HS-5 (cell line): ENCODE measurements at places on chromosomes 3 and 15.

GRCh38 chr3:189685860-189686259 lies 54.7 kb downstream of the TP63 start:
- peak; percentile 56 for DNase-seq

GRCh38 chr3:80978216-80978969 lies 783.1 kb downstream of the GBE1 start:
- no peak for DNase-seq

- no peak for DNase-seq
Measured at GRCh38 chr15:25065876-25066275, 111.1 kb downstream of the SNRPN start.

DNA sequence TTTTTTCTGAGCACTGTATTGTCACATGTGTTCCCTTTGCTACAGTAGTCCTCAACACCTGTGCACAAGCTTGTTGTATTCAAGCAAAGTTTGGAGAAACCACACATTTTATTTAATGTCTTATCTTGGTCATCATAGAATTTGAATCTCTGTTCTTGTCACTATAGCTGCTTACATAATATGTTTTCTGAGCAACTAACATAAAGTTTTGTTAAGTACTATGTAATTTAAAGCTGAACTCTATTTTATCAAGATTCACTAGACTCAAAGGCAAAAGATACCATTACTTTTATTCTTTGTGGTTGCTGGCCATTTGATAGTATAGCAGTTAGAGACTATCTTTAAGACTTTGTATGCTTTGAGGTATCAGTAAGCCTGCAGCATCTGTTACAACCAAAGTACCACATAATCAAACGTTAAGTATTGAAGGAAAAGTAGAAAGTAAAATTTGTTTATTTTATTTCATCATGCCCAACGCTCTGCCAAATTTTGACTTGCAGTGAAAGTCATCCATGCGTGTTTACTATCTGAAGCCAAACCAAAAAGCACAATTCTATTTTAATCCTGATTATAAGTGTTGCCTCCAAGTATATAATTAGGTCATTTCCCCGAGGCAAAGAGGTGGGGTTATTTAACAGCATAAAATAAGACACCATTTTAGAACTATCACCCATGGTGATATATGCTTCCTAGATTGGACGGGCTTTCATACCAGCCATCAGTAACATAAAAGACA lies 10.3 kb upstream of the ABHD10 start:
- DNase-seq: no peak

DNA sequence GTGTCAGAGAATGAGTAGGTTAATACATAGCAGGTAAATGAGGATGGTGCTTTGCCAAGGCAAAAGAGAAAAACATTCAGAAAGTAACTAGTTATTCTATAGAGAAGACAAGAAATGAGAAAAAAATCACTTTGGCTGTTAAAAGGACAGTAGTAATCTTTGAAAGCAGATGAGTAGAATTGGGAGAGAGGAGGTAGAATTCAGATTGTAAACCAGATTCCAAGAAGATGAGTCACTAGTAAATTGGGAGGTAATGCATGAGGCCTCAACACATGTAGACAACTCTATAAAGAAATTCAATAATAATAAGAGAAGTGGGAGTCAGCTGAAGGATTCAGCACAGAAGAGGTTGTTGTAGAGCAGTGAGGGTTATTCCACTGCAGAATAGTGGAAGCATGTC lies 81.4 kb downstream of the MBNL1 start:
- DNase-seq: no peak

DNA sequence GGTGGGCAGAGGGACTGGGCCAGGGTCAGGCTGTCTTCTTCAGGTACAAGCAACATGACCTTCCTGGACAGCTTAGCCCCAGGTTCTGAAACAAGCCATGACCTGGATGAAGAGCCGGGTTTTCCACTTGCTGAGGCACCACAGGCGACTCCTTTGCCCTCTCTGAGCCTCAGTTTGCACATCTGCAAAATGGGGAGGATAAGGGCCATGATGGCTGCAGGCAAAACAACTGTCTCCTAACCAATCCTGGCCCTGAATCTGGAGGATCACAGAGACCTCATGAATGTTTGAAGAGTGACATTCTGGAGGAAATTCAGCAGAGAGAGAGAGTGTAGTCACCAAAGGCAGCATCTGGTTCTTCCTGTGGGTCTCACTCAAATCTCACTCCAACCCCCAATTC lies 8.0 kb downstream of the SLC6A1 start:
- no peak for DNase-seq

DNA sequence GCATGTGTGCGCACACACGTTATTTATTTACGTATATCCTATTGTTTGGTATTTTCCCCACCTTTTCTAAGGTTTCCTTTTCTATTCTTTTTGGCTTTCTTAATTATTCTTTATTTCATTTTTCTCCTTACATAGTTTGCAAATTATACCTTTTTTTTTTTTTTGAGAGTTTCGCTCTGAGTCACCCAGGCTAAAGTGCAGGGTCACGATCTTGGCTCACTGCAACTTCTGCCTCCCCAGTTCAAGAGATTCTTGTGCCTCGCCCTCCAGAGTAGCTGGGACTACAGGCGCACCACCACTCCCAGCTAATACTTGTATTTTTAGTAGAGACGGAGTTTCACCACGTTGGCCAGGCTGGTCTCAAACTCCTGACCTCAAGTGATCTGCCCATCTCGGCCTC lies 20.0 kb upstream of the CILP start:
- no peak for DNase-seq

- DNase-seq: no peak
Measured at GRCh38 chr3:44427683-44428082, 49.8 kb downstream of the ZNF445 start.

DNA sequence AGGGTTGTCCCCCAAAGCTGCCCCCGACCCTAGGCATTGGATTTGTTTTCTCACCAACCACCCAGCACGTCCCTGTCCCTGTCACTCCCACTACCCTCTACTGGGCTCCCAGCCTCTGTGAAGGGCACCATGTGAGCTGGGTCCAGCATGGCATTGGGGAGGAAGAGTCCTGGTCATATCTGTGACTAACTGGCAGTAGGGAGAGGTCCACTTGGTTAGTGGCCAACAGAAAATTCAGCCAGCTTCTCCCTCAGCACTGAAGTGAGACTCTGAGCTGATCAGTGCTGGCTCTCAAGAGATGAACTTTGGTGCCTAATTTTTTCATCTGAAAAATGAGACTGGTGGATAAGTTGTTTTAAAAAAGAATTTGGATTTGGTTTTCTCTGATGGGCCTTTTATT lies 11.3 kb upstream of the KIF23 start:
- no peak for DNase-seq

DNA sequence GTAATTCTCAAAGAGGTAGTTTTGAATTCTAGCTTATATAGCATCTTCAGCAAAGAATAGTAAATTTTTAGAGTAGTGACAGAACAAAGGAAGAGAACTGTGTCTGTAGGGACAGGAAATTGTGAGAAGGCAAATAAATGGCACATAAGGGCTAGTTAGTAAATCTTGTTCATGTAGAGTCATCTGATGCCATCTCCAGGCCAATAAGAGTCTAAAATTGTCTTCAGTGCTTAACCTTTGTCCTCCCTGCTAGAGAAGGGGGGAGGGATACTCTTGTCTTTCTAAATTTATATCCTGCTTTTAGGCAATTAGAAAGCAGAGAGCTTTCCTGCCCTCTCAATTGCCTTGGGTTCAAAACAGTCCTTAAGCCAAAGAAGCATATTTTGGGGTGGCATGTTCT lies 87.0 kb upstream of the DNAJC19 start:
- no peak for DNase-seq

DNA sequence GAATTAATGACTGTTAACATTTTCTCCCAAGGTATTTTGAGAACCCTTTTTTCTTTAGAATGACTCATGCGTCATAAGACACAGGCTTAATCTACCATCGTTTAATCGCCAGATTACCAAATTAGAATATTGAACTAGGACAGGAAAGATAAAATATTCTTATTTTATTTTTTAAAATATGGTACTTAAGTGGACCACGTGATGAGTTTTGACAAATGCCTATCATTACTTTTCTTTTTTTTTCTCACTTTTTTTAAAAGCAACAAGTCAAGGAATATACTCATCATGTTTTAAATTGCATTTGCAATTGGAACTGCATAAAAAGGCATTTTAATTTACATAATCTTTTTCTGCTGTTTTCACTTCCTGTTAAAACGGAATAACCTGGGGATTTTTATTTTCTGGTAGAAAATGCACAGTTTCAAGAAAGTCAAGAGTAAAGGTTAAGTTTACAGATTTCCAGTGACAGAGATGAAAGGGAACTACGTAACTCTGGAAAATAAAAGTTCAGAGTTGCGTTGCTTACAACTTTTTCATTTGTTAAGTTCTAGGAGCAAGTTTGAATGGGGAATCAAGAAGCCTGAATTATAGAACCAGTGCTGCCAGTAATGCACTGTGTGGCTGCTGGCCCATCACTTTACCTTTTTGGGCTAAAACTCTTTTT lies 23.6 kb downstream of the SIAH2 start:
- no peak for DNase-seq

GRCh38 chr3:62532796-62533195 lies 159.4 kb upstream of the FEZF2 start:
- no peak for DNase-seq

- DNase-seq: no peak
Measured at GRCh38 chr15:85770096-85771041, 24.4 kb downstream of the KLHL25 start.

GRCh38 chr15:90465930-90466567 lies 63.7 kb upstream of the CRTC3 start:
- no peak for DNase-seq

DNA sequence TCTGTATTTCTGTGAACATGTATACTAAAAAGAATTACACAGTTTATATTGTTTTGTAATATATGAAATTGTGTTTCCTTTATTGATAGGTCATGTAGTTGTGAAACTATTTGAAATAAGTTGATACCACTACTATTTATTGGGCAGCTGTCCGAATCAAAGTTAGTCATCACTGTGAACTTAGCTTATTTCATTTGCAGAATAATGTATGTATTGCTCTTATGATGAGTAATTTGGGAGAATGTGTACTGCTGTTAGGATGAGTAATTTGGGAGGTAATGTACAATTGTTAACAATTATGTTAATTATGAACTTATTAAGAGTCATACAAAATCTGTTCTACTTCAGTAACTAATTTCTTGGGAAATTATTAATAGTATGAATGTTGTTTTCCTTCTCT lies 22.2 kb downstream of the FXR1 start:
- no peak for DNase-seq

- DNase-seq: no peak
Measured at GRCh38 chr3:140724856-140725812, 47.3 kb downstream of the TRIM42 start.
